Progenitor cell of endocrine pancreas (in vitro differentiated cells): ENCODE measurements at places on chromosomes 6 and 20. TPM values are rescaled to one million over a fixed set of nuclear protein-coding genes. Genes with fewer than 3 reads are reported as not detected.

GRCh38 chr6:21104288-21104687 lies 489.3 kb upstream of the SOX4 start:
- no peak for DNase-seq

DNA sequence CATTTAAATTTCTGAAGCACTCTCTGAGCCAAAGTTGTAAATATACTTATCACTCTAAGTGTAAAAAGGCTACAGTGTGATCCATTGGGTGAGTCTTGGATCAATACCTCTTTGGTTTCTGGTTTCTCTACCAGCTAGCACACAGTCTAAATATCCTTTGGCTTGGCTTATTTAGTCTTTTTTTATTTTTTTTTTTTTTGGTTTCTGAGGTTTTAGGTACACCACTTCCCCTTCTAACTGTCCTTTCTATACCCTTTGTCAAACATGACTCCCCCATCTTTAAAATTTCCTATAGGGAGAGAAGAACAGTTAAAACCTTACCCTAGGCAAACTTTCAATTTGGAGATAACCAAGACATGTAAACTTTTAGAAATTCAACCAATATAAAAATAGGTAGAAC lies 379.0 kb downstream of the PHF3 start:
- DNase-seq = no peak

DNA sequence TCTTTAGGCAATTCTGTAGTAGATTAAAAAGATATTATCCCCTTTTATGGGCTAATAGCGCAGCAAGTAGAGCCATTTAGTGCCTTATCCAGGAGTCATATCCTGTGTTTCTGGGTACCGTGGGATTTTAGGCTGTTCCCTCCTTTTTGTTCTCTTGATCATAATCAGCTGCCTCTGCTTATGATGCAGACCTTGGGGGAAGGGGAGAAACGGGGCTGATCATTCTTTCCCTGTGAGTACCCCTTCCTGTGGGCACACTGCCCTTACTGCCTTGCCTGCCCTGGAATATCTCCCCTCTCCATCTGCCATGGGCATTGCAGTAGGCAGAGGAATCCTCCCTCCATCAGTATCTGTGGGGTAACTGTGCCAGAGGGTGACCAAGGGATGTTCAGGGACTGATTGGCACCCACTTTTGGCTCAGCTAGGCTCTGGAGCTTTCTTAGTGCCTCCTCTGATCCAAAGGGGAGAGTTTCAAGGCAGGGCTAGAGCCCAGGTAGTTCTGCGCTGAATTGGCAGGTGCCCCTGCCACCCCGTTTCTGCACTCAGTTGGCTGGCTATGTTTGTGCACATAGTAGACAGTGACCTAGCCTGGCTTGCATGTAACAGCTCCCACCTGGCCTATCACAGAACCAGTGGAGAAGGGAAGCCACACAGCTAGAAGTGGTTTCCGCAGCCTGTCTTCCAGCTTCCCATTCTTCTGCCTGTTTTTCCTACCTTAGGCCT lies 103.3 kb downstream of the FIG4 start:
- no peak for DNase-seq

DNA sequence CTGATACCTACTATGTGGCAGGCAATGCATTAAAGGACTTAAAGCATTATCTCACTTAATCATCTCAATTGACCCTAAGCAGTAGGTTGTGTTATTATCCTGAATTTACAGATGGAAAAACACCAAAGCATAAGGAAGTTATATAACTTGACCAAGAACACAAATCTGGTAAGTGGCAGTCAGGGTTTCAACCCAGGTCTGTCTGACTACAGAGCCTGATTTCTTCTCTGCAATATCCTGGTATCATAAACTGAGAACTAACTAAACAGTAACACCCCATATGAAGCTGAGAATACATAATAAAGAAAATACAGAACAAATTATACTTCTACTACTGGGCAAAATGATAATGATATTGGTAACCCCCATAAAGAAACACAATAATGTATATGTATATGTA lies 13.8 kb upstream of the DST start:
- no peak for DNase-seq

GRCh38 chr6:136036601-136037000 lies 185.1 kb downstream of the PDE7B start:
- DNase-seq = no peak

Gene CLPSL2
- not detected in 2 replicates for total RNA-seq

Gene MYLK4
- 0.60 and 0.80 TPM in 2 replicates for total RNA-seq
